Endothelial cell of umbilical vein (primary cell): ENCODE measurements at places on chromosomes 16 and 17. TPM values are rescaled to one million over a fixed set of nuclear protein-coding genes. Genes with fewer than 3 reads are reported as not detected.

GRCh38 chr16:8683640-8684039 is 9.2 kb downstream of the ABAT start:
- H3K36me3 ChIP-seq = no peaks in the 10 kb centered on the region
- no peak overlapping the region for H3K4me3 ChIP-seq
- H3K27me3 ChIP-seq = peaks cover under 1% of the 10 kb centered on the region
- DNase-seq = no peak
- H3K4me1 ChIP-seq = no peaks in the 10 kb centered on the region

The PIK3R6 gene
- total RNA-seq = not detected in 2 replicates

DNA sequence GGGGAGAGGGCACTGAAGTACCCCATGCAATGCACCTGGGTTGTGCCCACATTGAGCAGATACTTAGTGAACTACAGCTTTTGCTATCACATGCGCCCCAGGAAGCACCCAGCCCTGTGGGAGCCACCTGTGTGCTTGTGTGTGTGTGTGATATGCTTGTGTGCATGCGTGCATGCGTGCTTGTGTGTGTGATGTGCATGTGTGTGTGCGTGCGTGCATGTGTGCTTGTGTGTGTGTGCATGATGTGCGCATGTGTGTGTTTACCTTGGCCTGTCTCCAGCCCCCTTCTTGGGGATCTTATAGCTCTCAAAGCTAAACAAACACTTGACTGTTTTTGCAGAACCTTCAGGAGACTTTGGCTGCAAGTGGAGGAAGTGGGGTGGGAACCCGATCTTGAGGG is 841 bp downstream of the C16orf89 start:
- H3K36me3 ChIP-seq = no peaks in the 10 kb centered on the region
- peaks cover 3% of the 10 kb centered on the region for H3K27me3 ChIP-seq
- H3K4me1 ChIP-seq = no peaks in the 10 kb centered on the region
- no peak for DNase-seq
- H3K4me3 ChIP-seq = no peak overlapping the region

DNA sequence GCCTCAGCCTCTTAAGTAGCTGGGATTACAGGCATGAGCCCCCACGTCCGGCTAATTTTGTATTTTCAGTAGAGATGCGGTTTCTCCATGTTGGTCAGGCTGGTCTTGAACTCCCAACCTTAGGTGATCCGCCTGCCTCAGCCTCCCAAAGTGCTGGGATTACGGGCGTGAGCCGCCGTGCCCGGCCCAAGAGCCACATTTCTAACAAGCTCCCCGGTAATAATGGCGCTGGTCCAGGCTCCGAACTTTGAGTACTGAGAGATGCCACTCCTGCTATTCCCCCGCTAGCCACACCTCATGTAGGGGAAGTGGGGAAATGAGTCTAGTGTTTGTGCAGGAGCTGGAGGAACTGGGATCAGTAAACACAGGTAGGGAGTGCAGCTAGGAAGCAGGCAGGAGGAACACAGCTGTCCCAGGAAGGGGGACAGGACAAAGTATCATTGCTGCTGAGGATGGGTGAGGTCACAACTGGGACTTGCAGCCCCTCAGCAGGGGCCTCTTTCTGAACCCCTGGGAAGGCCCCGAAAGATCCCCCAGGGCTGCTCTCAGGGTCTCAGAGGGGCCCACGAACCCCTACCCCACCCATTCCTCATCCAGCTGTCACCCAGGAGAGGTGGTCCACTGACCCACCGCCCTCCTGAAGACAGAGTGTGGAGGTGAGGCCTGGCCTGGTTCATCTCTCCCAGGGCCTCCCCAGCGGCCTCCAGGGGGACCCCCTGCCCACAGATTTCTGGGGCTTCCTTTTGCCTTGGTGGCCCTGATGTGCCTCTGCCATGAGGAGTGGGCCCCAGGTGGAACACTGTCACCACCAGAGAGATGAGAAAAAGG is 3.7 kb upstream of the KREMEN2 start:
- no peaks in the 10 kb centered on the region for H3K36me3 ChIP-seq
- H3K4me3 ChIP-seq = no peak overlapping the region
- no peak overlapping the region for H3K27ac ChIP-seq
- DNase-seq = no peak

The ATP2A3 gene
- 0.55 and 0.78 TPM in 2 replicates for total RNA-seq

- no peaks in the 10 kb centered on the region for H3K4me1 ChIP-seq
- DNase-seq = no peak
- H3K27me3 ChIP-seq = no peaks in the 10 kb centered on the region
- no peak overlapping the region for H3K4me3 ChIP-seq
These were observed 57.8 kb upstream of the PHOSPHO1 start for GRCh38 chr17:49288388-49288787.
